ENCODE measurements at places on chromosomes 3 and 15.

GRCh38 chr3:48397767-48398681, 26.0 kb downstream of the FBXW12 start:
- DNase-seq, result no peak

DNA sequence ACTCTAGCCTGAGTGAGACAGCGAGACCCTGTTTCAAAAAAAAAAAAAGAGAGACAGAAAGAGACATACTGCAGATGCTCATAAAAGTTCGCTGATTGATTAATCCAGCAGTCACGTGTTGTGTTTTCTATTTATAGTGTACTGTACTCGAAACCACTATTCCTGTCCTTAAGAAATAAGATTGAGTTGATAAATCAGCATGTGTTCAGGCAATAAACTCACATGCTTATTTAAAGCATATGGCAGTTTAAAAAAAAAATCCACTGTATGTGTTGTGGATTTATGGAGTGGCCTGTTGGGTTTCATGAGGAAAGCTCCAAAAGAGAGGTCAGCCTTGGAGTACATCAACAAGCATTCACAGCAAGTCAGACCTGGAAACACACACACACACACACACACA, 17.7 kb downstream of the RPL22L1 start:
- DNase-seq, result no peak

DNA sequence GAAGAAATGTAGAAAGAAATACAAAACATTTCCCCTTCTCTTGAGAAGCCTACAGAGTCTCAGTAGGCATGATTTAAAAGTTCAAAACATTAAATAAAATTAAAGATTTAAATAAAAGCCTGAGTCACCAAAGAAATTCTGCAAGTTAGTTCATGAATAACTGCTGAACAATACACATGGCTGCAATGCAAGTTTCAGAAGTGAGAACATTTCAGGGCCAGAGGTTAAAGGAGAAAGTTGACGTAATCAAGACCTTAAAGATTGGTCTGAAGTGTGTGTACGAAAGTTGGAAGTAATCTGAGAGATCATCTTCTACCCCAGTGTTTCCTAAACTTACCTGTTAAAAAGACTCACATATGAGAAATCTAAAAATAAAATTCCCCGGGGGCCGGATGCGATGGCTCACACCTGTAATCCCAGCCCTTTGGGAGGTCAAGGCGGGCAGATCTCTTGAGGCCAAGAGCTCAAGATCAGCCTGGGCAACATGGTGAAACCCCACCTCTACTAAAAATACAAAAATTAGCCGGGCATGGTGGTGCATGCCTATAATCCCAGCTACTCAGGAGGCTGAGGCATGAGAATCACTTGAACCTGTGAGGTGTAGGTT, 108.7 kb upstream of the PHLDB2 start:
- no peak for DNase-seq

GRCh38 chr3:35257641-35258040, 381.7 kb upstream of the ARPP21 start:
- DNase-seq, result no peak

DNA sequence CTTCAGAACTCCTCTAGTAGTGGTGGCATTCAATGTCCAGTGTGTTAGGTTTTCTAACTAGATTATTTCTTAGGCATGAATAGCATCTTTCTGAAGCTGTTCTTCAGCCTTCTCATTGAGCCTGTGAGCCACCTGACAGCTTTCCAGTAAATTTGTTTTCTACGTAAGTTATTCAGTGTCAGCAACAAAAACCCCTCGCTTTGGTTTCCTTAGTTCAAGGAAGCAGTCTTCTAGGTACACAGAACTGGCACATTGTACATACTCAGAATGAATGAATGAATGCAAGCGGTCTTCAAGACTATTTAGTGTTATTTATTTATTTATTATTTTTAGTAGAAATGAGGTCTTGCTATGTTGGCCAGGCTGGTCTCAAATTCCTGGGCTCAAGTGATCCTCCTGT, 44.9 kb downstream of the DRD3 start:
- no peak for DNase-seq

- peak; percentile 74 for DNase-seq
These were observed 889 bp upstream of the LRRIQ4 start for GRCh38 chr3:169811631-169812331.

- DNase-seq, result no peak
These were observed 21.0 kb downstream of the TMEM44 start for GRCh38 chr3:194612221-194612620.

GRCh38 chr3:139338405-139338804, 5.4 kb upstream of the MRPS22 start:
- no peak for DNase-seq

GRCh38 chr3:155079746-155080487, at the start of gene MME:
Gene MME (plus strand): TSS chr3:155080319. CDS start chr3:155084168, 3,849 bp downstream.
- peak; percentile 67 for DNase-seq

GRCh38 chr3:194955979-194956696, 270.5 kb downstream of the FAM43A start:
- DNase-seq, result no peak

- DNase-seq, result no peak
These were observed 41.2 kb upstream of the PIAS1 start for GRCh38 chr15:68012911-68013310.

DNA sequence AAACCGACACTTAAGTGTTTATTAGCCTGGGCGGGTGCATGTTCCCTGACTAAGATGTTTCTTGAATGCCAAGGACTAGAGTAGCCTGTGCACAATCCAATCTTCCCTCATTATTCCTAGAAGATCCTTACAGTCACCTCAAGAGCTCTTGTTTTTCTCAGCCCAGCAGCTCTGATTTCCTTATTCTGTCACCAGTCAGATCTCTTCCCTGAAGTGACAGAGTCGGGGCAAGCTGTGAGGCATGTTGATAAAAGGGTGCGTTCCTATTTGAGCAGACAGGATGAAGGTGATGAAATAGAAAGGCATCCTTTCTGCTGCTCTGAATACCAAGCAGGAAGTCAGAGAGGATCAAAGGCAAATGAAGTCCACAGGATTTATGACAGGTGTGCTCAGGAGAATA, 125.6 kb upstream of the MCTP2 start:
- no peak for DNase-seq

DNA sequence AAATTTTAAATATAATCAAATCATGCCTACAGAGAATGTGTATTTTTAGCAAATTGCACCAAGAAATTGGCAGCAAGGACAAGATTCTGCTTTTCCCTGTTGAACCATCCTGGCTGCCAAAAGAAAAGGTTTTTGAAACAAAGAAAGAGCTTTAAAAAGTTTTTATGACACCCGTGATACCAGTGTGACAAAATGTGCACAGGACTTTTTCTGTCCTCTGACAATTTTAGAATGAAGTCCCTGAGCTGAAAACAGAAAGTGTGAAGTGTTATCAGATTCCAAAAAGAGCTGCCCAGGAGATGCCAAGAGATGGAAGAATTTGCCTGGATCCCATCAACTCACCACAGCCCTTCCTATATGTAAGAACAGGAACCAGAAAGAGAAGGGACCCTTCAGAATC, 33.2 kb upstream of the TMC3 start:
- DNase-seq, result no peak

- no peak for DNase-seq
These were observed 114.6 kb upstream of the ETV5 start for GRCh38 chr3:186223476-186223875.

GRCh38 chr3:111045564-111045963, 26.1 kb upstream of the NECTIN3 start:
- peak; percentile 3 for DNase-seq

- peak; percentile 56 for DNase-seq
These were observed 6.6 kb downstream of the MEIS2 start for GRCh38 chr15:37093480-37094332.

- no peak for DNase-seq
These were observed 40.2 kb upstream of the FAM107A start for GRCh38 chr3:58617338-58617761.

- DNase-seq, result peak; percentile 58
These were observed 20.3 kb upstream of the PTPN9 start for GRCh38 chr15:75599401-75599800.

GRCh38 chr3:134068429-134068828, 38.7 kb upstream of the SLCO2A1 start:
- no peak for DNase-seq

DNA sequence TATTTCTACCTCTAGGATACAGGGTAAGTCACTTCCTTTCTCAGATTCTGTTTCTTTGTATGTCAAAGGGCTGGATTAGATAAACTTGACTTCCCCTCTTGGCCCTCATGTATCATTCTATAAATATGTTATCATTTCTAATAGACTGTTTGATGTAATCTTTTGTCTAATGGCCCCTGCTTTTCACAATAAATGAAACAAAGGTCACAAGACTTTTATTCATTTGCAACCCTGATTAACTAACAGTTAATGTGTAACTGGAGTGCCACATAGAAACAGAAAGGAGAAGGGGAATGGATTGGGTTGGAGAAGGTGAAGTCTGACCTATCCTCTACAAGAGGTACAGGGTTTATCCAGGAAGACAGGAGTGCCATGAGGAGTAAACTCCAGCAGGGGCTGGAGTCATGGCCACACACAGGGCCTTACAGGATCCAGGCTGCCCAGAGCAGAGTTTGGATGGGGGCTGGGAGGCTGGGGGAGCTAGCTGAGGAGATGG, 8.0 kb upstream of the B3GNT5 start:
- no peak for DNase-seq

DNA sequence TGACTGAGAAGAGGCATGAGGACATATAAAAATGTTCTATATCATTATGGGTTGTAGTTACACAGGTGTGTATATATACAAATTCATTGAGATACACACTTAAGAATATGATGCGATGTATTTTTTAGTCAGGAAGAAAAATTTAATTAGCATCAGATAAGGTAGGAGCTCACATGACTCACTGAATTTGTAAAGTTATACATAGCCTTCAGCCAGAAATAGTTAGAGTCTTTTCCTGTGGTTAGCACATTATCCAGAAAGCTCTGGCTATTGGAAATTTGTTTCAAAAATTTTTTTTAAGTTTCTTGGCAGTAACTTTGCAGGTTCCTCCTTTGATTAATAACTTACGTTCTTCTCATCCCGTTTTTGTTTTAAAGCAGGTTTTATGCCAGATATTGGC, 88.6 kb downstream of the STT3B start:
- no peak for DNase-seq

DNA sequence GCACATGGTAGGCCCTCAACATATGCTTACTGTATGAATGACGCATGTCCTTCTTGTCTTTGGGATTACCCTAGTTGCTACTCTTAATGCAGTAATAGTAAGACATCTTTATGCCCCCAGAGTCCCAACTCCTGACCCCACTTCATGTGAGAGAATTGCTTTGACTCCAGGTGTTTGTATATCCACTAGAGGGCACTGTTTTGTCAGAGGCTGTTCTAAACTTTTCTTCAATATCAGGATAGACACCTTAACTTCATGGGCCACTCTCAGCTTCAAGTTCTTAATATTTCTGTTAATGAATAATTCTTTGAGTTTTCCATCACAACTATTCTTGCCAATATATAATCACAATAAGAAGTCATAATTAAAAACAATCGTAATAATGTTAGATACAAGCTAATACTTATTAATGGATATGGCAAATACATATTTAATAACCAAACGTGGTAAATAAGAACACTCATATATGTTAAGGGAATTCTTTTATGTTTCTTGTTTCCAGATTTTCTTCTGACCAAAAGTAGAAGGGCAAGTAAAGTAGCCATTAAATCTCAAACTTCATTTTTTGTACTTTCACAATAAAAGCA, 337.2 kb upstream of the DNAJC19 start:
- peak; percentile 27 for DNase-seq

DNA sequence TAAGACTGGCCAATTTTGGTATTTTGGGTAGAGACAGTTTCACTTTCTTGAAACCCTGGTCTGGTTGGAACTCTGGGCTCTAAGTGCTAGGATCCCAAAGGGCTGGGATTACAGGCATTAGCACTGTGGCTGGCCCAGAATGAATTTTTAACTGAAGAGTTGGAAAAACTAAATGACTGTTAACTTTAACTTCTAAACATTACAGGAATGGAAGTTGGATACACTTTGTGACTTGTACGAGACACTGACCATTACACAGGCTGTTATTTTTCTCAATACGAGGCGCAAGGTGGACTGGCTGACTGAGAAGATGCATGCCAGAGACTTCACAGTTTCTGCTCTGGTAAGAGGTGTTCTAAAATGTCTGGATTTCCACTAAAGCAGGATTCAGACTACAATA, 3.5 kb downstream of the EIF4A2 start:
- DNase-seq, result no peak

DNA sequence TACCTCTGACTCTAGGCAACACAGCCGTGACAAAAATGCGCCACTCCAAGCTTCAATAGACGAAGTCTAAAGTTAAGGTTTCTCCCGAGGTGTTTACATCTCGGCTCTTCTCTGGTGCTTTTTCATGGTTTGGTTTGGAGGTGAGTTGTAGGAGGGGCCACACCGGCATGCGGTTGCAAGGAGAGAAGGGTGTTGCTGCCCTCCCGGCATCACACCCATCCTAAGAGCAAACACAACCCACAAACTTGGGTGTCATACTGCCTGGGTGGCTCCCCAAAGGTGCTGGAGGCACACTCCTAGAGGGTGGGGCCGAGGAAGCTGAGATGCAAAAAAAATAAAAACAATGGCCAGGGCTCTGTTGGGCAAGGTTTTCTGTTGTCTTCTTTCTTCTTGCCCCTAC, 225.2 kb upstream of the ICE2 start:
- no peak for DNase-seq

DNA sequence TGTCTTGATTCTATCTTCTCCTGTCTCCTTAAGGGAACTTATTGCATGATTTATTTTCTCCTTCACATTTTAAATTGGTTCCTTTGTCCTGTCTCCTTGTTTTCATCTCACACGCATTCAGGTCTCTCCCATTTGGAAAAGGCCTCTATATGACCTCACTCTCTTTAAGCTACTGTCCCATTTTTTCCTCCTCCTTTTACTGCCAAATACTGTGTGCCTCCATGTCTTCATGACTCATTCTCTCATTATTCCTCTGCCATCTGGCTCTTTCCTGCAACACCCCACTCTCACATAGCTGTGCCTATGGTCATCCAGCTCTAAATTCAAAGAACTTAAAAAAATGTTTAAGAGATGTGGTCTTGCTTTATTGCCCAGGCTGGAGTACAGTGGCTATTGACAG, 48.0 kb downstream of the TYRO3 start:
- DNase-seq, result peak; percentile 88

GRCh38 chr3:49618412-49618811, 55.7 kb upstream of the APEH start:
- no peak for DNase-seq

DNA sequence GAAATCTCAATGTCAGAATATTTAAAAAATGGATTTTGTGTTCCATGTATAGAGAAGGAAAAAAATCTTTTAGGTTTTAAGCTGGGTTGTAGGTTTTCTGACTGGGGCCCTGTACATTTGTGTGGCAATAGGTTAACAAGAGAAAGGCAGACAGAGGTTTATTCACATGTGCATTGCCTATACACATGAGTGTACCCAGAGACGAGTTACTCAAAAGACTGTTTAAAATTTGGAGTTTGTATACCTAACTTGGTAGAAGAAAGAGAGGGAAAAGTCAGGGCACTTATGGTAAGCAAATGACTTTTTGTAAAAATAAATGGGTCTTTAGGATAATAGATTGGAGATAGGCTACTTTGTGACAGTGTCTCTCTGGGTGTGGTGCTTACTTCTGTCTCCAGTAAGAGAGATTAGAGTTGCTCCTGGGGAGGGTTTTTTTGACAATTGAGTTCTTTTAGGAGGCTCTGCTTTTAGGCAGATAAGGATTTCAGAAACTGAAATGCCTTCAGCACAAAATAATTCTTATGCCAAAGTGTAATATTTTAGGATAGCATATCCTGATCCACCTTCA, 225.2 kb downstream of the TCF12 start:
- DNase-seq, result no peak

- no peak for DNase-seq
These were observed 39.4 kb downstream of the AMOTL2 start for GRCh38 chr3:134334901-134335280.

- peak; percentile 12 for DNase-seq
These were observed 635.1 kb upstream of the MDFIC2 start for GRCh38 chr3:70947579-70947978.

- peak; percentile 5 for DNase-seq
These were observed 28.7 kb downstream of the CACNA2D2 start for GRCh38 chr3:50474717-50475116.

Data from fibroblast of skin of back (primary cell).